ENCODE measurements at places on chromosomes 6 and 20.

GRCh38 chr6:91094341-91094740, 507.5 kb upstream of the MAP3K7 start:
- no peak for DNase-seq

DNA sequence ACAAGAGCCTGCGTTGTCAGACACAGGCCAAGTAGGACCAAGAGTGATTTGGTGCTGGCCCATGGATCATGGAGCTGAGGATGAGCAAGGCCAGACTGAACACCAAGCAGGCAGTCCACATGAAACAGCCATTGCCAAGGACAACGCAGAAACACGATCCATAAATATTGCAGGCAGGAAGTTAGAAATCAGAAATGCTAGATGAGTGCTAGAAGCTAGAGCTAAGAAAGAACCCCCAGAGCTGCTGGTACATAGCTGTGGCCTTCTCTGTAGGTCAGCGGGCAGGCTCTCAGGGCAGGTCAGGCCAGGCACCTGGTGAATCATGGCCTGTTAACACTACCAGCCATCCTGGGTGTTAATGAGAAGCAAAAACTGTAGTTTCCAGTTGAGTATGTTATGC, 119.7 kb downstream of the ALDH8A1 start:
- no peak for DNase-seq

DNA sequence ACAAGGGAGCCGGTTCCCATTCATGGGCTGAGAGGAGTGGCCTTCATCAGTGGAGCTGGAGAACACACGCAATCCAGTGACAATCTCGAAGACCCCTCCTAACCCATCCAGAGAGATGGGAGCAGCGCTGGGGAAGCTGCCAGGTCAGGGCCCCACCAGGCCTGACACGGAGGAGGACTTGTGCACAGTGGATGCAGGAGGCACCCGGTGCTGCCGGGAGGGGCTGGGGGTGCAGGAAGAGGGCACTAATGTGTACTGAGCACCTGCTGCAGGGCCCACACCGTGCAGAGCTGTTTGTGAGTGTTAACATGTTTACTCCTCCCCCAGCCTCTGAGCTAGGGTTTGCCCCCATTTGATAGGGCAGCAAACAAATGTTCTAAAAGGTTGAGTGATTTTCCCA, 43.8 kb upstream of the GPR6 start:
- no peak for DNase-seq

DNA sequence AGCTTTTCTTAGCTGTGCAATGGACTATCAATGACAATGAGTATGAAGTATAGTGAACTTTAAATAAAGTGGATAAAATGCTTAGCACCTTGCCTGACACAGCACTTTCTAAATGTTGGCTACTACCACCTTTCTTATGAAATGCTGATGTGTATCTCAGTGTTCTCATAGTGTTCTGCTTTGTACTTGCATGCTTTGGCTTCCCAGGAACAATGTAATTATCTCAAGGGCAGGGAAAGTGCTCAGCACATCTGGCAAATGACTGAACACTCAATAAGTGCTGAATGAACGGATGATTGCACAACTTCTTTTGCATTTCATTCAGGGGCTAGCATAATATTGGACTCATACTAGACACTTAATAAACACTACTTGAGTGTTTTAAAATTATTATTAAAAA, 28.2 kb upstream of the NOX3 start:
- DNase-seq = no peak

- DNase-seq = no peak
Observed at GRCh38 chr6:37317312-37318038, 36.3 kb upstream of the RNF8 start.

- no peak for DNase-seq
Observed at GRCh38 chr6:112014483-112014882, 39.4 kb upstream of the CCN6 start.

DNA sequence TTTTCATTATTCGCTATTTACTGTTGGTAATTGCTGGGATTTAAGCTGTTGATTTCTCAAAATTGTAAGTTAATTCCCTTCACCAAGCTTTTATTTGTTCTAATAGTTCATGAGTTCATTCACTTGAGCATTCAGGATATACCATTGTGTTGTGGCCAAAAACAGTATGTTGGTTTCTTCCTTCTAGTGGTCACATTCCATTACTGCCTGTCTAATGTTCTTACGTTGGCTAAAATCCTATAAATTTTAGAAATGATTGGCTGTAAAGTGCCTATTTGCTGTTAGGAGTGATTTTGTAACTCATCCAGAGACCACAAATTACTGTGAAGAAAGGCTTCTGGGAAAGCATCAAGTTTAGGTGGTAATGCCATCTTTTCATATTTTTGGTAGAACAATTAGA, 76.3 kb downstream of the FARS2 start:
- no peak for DNase-seq

GRCh38 chr6:20893412-20893811, 359.2 kb downstream of the CDKAL1 start:
- DNase-seq = no peak

DNA sequence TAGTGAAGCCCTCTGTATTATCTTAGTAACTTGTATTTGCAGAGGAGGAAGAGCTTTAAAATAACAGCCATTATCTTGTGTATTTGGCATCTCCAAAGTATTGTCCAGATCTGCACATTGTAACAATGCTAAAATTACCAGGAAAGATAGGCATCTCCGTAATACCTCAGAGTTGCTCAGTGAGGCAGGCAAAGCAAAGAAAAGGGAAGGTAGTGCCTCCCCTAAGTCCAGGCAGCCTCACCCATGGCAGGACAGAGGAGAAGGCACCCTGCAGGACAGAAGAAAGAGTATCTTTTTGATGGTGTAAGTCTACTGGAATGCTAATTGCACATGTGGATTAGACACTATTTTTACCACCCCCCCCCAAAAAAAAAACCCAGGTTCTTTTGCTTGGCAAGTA, 13.6 kb upstream of the SSTR4 start:
- no peak for DNase-seq

DNA sequence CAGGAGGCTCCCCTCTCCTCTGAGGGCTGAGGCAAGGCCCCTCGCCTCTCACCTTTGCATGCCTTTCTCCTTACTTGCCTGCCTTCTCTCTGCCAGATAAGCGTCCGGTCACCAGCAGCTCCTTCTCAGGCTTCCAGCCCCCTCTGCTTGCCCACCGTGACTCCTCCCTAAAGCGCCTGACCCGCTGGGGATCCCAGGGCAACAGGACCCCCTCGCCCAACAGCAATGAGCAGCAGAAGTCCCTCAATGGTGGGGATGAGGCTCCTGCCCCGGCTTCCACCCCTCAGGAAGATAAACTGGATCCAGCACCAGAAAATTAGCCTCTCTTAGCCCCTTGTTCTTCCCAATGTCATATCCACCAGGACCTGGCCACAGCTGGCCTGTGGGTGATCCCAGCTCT, 21.3 kb upstream of the PPARD start:
- DNase-seq = no peak

- DNase-seq = no peak
Observed at GRCh38 chr20:11970243-11970836, 52.6 kb downstream of the BTBD3 start.

GRCh38 chr20:44176833-44177534, 10.0 kb downstream of the JPH2 start:
- no peak for DNase-seq
